EH (cell line): ENCODE measurements at places on chromosomes 3 and 15.

- no peak for DNase-seq
Observed at GRCh38 chr3:88879905-88880304, 227.5 kb upstream of the EPHA3 start.

DNA sequence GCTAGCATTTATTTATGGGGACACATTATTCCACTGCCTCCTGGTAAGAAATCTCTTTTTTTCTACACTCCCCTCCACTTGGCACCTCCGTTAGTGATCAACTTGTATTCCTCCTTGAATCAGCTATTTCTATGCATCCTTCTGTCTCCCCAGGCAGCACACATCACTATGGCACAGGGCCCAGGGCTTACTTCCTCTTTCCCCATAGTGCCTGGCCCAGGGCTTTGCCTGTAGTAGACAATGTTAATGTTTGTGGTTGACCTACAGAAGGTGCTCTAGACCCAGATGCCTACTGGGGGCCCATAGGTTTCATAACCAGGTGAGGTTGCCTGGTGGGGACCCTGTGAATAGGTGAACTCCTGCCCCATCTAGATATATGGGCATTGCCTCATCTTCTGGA, 44.9 kb downstream of the EPHB1 start:
- no peak for DNase-seq

GRCh38 chr3:118641608-118642007, 393.0 kb downstream of the IGSF11 start:
- DNase-seq: no peak

GRCh38 chr3:142943870-142944269, 19.6 kb downstream of the PAQR9 start:
- no peak for DNase-seq

DNA sequence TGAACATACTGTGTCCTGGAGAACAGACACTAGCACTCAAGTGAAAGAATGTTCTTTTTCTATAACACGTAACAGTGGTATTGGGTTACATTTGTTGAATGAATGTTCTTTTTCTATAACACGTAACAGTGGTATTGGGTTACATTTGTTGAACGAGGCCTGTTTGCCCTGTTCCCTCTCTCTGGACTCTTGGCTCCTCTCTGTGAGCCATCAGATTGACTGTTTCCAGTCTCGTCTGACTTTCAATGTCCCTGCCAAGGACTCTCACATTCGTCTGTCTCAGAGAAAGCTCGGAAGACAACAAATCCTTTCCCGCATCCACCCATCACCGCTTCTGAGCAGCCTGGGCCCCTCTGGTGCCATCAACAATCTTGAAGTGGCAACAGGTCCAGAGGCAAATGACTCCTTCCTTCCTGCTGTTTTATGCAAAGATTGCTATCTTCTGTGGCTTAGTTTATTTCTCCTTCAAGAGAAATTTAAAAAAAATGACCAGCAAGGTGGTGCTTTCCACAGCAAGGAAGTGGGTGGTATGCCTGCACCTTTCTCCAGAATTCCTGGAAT, 8.0 kb downstream of the TMEM45A start:
- DNase-seq: no peak

- DNase-seq: no peak
Observed at GRCh38 chr3:154778057-154778456, 302.1 kb upstream of the MME start.

DNA sequence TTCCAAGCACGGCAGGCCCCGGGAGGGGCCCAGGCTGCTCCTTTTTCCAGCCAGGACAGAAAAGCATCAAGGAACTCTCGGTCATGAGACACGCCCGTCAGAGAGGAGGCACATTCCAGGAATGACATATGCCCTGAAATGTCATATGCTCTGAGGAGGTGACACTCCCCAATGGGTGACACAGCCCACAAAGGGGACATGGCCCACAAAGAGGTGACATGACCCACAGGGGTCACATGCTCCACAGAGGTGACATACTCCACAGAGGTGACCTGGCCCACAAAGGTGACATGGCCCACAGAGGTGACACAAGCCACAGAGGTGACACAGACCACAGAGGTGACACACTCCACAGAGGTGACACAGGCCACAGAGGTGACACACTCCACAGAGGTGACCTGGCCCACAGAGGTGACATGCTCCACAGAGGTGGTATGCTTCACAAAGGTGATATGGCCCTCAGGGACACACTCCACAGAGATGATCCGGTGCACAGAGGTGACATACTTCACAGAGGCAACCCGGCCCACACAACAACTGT, 79.2 kb downstream of the ABHD5 start:
- no peak for DNase-seq

DNA sequence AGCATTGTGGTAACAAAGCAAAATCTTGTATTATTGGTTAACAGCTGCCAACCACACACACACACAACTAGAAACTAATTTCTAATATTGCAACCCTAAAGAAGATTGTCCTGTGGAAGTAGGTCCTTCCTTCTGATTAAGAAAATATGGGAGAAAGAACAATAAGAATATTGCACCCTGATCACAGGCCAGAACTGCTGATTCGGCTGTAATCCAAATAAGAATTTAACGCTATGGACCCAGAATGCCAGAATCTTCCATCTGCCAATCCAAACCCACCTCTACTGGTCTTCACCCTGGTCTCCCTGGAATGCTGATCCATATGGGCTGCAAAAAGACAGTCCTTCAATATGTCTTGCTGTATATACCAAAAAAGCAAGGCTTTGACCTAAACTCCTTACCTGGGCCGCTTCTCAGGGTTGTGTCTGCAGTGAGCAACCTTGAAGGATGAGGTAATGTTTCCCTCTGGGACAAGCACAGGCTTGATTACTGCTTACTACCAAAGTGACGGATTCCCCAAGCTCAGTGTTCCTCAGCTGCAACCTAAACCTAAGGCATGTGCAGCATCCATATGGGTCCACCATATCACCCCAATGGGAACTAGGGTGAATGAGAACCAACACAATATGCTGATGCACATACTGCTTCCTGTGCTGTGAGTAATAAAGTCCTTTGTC, 8.0 kb downstream of the CCDC14 start:
- DNase-seq: no peak

GRCh38 chr3:195867631-195868335, 40.6 kb downstream of the TNK2 start:
- no peak for DNase-seq

GRCh38 chr15:71656425-71656824, 153.9 kb upstream of the NR2E3 start:
- DNase-seq: no peak

DNA sequence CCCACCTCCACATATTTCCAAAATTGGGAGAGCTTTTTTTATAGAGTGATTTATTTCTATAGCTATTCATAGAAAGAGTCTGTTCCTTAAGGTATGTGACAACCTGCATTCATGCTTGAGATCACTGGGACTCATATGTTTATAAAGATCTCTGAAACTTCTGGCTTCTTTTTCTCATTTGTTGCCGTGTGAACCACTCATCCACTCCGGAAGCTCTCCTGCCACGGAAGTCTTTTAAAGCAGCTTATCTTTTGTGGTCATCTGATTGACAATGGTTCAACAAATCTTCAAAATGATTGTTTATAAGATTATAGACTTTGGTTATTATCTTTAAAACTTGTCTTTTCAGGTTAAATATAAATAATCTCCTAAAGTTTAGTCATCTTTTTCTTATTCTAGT, 260.5 kb downstream of the C3orf38 start:
- DNase-seq: no peak

DNA sequence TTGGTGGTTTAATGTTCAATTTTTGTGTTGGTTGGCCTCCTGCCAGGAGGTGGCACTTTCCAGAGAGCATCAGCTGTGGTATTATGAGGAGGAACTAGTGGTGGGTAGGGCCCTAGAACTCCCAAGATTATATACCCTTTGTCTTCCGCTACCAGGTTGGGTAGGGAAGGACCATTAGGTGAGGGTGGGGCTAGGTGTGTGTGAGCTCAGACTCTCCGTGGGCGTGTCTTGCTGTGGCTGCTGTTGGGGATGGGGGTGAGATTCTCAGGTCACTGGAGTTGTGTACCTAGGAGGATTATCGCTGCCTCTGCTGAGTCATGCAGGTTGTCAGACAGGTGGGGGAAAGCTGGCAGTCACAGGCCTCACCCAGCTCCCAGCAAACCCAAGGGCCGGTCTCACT, 187.1 kb downstream of the DPH6 start:
- no peak for DNase-seq

- DNase-seq: no peak
Observed at GRCh38 chr15:94546808-94547207, 315.4 kb downstream of the MCTP2 start.

- DNase-seq: no peak
Observed at GRCh38 chr3:24886501-24886900, 391.9 kb upstream of the THRB start.

DNA sequence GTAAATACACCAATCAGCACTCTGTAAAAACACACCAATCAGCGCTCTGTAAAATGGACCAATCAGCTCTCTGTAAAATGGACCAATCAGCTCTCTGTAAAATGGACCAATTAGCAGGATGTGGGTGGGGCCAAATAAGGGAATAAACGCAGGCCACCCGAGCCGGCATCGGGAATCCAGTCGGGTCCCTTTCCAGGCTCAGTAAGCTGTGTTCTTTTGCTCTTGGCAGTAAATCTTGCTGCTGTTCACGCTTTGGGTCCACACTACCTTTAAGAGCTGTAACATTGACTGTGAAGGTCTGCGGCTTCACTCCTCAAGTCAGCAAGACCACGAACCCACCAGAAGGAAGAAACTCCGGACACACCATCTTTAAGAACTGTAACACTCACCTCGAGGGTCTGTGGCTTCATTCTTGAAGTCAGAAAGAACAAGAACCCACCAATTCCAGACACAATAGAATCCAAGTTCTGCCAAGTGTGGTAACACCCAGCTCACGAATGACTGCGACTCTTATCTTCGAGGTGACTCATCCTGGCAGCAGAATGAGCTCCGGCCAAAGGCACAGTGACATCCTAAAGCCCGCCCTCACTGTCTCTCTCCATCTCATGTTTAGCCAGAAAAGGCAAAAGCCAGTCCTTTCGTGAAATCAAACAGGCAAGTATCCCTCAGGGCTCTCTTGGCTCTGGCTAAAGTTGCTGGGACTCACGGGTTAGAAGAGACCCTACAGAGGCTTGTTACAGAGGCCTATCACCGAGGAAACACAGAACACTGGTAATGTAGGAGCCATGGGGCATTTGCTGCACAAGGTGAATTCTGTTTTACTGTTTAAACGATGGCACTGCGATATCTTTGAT, 155.2 kb downstream of the FAM43A start:
- DNase-seq: peak; percentile 70

GRCh38 chr3:108127301-108127988, 36.6 kb upstream of the CD47 start:
- no peak for DNase-seq

DNA sequence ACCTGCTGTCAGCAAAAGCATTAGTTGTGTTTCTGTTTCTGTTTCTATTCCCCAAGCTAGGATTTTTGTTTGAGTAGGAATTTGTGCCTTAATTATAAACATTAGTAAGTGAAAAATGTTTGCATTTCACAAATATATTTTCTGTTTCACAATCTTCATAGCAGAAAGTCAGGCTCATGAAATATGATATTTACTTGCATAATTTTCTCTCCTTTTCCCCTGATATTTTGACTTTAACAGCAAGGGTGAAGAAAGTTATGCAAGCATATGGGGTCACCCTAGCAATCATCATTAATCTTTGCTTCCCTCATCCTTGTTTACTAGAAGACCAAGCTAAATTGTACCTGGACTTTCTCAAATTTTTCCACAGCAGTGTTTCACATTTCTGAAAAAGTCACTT, 140.3 kb upstream of the SEMA6D start:
- DNase-seq: no peak

DNA sequence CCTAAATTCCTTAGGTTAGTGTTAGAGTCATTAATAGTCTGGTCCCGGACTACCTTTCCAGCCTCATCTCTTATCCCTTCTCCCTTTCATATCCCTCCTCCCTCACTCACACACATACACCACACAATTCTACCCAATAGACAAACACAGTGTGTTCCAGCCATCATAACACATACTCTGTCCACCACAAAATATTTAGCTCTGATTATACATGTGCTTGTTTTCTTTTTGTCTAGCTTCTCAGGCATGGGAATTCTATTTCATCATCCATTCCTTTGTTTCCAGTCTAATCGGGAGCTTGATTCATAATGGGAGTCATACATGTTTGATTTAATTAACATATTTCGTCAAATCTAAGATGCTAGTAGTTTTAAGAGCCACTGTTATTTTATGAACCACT, 161.8 kb upstream of the BFSP2 start:
- no peak for DNase-seq

DNA sequence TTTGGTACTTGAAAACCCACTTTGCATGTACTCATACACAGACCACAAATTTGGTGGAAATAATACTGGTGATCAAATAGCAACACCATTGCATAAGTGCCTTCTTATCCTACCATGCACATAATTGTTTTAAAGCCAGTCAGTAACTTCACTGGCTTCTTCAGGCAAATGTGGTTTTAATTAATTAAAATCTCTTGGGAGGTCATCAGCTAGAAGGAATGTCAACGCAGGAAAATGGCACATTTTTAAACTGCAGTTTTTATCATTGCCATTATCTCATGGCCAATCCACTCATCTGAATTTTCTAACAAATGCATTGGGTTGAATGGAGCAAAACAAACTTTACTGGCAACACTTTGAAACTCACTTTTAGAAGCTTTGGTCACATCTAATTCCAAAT, 105.7 kb upstream of the ZPLD1 start:
- DNase-seq: peak; percentile 2

DNA sequence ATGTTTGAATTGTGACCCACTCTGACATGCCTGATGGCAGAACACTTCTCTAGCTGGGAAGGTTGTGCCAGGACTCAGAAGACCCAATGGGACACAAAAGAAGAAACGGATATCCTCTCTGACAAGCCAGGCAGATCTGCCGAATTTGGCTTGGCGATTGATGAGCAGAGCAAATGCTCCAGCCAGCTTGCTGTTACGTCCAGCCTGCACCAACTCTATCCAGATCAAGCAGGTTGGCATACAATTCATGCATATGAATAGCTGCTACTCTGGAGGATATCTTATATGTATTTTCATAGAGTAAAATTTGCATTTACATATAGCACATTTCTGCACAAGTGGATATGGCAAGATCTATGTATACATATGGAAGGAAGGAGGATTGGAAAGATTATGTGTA, 102.8 kb downstream of the PEX5L start:
- no peak for DNase-seq

- DNase-seq: no peak
Observed at GRCh38 chr15:101617390-101617965, 34.7 kb downstream of the TM2D3 start.

DNA sequence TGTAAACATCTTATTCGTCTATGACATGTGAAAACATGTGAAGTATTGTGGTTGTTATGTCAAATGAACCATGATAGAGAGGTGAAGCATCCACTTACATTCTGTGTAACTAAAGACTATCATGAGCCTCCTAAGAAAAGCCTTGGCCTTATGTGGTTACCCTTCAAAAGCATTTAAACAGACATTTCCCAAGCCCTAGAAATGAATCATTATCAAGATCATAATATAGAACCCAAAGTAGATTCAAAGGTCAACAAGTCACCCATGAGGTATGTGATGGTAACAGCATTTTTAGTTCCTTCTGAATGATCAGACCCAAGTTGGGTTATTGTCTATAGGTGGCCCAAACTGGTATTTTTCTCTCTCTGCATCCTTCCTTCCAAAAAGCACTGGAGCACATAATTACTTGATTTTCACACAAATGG, 408.0 kb downstream of the TBL1XR1 start:
- peak; percentile 10 for DNase-seq
